ENCODE measurements at places on chromosomes 7 and 10.

DNA sequence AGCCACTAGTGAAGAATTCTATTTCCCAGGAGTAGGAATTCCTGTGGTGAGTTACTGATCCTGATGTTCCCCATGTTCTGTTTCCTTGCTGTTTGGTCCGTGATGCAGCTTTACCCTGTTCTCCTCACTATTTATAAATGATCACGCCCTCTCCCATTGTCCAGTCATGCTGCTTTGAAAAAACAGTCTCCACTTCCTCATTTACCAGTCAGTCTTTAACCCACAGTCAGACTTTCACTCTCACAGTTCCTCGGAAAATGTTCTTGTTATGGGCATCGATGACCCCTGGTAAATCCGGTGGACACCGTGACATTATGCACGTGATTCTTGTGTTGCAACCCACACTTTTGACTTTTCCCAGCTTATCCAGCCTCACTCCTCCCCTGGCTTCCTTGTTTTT lies 14.4 kb downstream of the SCIN start:
- no peak for DNase-seq
- H3K4me1 ChIP-seq: no peaks in the 10 kb centered on the region
- no peaks in the 10 kb centered on the region for H3K36me3 ChIP-seq
- H3K4me3 ChIP-seq: no peak overlapping the region

GRCh38 chr10:60942788-60943315 lies 1.1 kb downstream of the RHOBTB1 start:
- peak overlapping the region; percentile 70 for H3K4me3 ChIP-seq
- no peaks in the 10 kb centered on the region for H3K36me3 ChIP-seq
- no peak overlapping the region for H3K27ac ChIP-seq
- DNase-seq: peak; percentile 64

- peaks cover 2% of the 10 kb centered on the region for H3K27me3 ChIP-seq
- no peak overlapping the region for H3K27ac ChIP-seq
- H3K36me3 ChIP-seq: no peaks in the 10 kb centered on the region
- no peak for DNase-seq
- H3K4me3 ChIP-seq: no peak overlapping the region
- H3K4me1 ChIP-seq: no peaks in the 10 kb centered on the region
These were observed 221.6 kb downstream of the DGKI start for GRCh38 chr7:137625197-137625596.

- H3K4me1 ChIP-seq: no peaks in the 10 kb centered on the region
- no peak overlapping the region for H3K27ac ChIP-seq
- no peak overlapping the region for H3K4me3 ChIP-seq
- H3K36me3 ChIP-seq: peaks cover 39% of the 10 kb centered on the region
These were observed 30.2 kb downstream of the AHR start for GRCh38 chr7:17328641-17329040.

DNA sequence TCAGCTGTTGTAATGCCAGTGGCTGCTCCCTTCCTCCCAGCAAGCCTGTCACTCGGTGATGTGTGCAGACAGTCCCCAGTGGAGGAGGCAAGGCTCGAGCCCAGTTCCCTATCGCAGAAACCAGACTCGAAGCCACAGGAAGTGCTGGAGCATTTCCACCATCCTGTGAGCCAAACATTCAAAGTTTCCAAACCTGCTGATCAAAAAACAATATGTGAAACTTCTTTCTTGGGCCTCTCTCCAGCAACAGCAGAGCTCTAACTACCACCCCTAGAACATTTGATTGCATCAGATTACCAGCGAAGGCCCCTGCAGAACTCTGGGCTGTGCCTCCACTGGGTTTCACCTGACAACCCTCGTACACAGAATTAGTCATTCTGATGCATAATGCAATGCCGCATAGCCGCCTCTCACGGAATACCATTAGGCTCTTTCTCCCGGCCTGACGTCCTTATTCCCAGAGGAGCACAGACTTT lies 94.0 kb downstream of the ELMO1 start:
- H3K27me3 ChIP-seq: no peaks in the 10 kb centered on the region
- no peaks in the 10 kb centered on the region for H3K36me3 ChIP-seq
- peaks cover 61% of the 10 kb centered on the region for H3K4me1 ChIP-seq

- H3K4me3 ChIP-seq: no peak overlapping the region
- no peak overlapping the region for H3K27ac ChIP-seq
- DNase-seq: no peak
- no peaks in the 10 kb centered on the region for H3K4me1 ChIP-seq
- H3K36me3 ChIP-seq: no peaks in the 10 kb centered on the region
- no peaks in the 10 kb centered on the region for H3K27me3 ChIP-seq
These were observed 136.3 kb upstream of the GLI3 start for GRCh38 chr7:42373285-42373684.

GRCh38 chr7:1638215-1638661 lies 31.8 kb upstream of the ELFN1 start:
- no peaks in the 10 kb centered on the region for H3K4me1 ChIP-seq
- peaks cover 2% of the 10 kb centered on the region for H3K27me3 ChIP-seq
- no peak overlapping the region for H3K27ac ChIP-seq
- H3K36me3 ChIP-seq: no peaks in the 10 kb centered on the region
- no peak overlapping the region for H3K4me3 ChIP-seq

- peak; percentile 81 for DNase-seq
- H3K4me1 ChIP-seq: peaks cover 29% of the 10 kb centered on the region
- H3K36me3 ChIP-seq: peaks cover 7% of the 10 kb centered on the region
- peaks cover 8% of the 10 kb centered on the region for H3K27me3 ChIP-seq
- H3K4me3 ChIP-seq: peak within 1 kb of the TSS; percentile 96
These were observed at the start of gene SMURF1 for GRCh38 chr7:99143853-99144672. TSS of gene SMURF1 (minus strand) at chr7:99144108. CDS start at chr7:99143780, 328 bp downstream.

- no peak overlapping the region for H3K27ac ChIP-seq
- H3K36me3 ChIP-seq: no peaks in the 10 kb centered on the region
- H3K4me3 ChIP-seq: no peak overlapping the region
- no peak for DNase-seq
These were observed 21.4 kb downstream of the OR6V1 start for GRCh38 chr7:143073556-143073955.

DNA sequence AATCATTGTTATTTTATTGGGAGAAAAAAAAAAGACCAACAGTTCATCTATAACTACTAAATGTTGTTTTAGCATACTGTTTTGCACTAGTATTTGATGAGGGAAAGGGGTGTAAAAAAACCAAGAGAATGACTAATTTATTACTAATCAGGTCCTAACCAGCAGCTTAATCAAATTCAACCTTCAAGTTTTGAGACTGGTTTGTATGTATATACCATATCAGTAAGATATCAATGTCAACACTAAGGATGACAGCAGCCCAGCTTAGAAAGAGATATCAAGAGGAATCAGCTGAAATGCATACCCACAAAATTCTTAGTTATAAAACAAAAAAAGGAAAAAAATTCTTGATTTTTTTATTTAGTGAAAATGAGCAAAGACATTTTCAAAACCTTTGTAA lies 122.6 kb downstream of the KMT2C start:
- H3K4me1 ChIP-seq: peaks cover 11% of the 10 kb centered on the region
- no peak overlapping the region for H3K27ac ChIP-seq
- peaks cover 17% of the 10 kb centered on the region for H3K36me3 ChIP-seq

DNA sequence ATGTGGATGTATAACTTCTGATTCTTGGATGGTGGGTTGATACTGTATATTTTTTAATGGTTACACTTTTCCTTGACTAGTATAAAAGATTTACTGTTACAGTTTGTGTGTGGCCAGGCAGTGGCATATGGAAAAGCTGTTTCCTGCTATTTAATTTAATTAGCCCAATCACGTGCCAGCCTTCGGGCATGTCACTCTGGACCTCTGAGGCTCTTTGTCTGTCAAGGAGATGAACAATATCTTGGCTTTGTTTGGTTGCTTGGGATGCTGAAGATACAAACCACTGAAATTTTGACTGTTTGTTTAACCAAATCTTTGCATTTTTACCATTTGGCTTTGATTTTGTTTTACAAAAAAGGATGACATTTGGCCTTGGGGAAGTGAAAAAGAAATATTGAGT lies 185.0 kb downstream of the HDAC9 start:
- no peaks in the 10 kb centered on the region for H3K36me3 ChIP-seq
- H3K4me1 ChIP-seq: peaks cover 2% of the 10 kb centered on the region
- no peak for DNase-seq
- no peak overlapping the region for H3K27ac ChIP-seq
- H3K27me3 ChIP-seq: no peaks in the 10 kb centered on the region
- H3K4me3 ChIP-seq: no peak overlapping the region

- peak overlapping the region; percentile 93 for H3K4me3 ChIP-seq
- no peaks in the 10 kb centered on the region for H3K27me3 ChIP-seq
- H3K4me1 ChIP-seq: peaks cover 45% of the 10 kb centered on the region
- H3K27ac ChIP-seq: peak overlapping the region; percentile 89
- peak; percentile 37 for DNase-seq
These were observed 562 bp downstream of the GRK5 start for GRCh38 chr10:119207713-119208552.

GRCh38 chr10:118209215-118209614 lies 132.9 kb downstream of the FAM204A start:
- DNase-seq: no peak
- H3K27me3 ChIP-seq: peaks cover 9% of the 10 kb centered on the region
- H3K4me1 ChIP-seq: no peaks in the 10 kb centered on the region

DNA sequence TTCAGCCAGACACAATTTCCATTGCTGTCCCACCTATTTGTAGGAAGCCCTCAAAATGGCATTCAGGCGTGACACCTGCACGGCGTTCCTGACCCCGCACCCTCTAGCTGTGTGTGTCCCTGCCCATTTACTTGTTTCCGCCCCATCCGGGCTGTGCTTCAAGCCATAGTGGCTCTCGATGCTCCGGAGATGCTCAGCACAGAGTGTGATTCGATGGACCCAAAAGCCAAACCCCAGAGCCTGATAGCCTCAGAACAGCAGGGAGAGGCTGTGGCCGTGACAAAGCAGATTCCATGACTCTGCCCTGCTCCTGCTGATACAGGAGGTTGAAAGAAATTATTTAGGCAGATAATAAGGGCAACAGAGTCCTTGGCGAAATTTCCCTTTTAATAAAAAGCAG lies 13.4 kb downstream of the BUD31 start:
- H3K36me3 ChIP-seq: peaks cover 32% of the 10 kb centered on the region
- H3K4me1 ChIP-seq: no peaks in the 10 kb centered on the region
- H3K27ac ChIP-seq: no peak overlapping the region
- DNase-seq: no peak
- H3K27me3 ChIP-seq: no peaks in the 10 kb centered on the region
- H3K4me3 ChIP-seq: no peak overlapping the region

GRCh38 chr7:44538093-44538797 lies 2.9 kb downstream of the NPC1L1 start:
- H3K27me3 ChIP-seq: no peaks in the 10 kb centered on the region
- H3K36me3 ChIP-seq: no peaks in the 10 kb centered on the region
- H3K27ac ChIP-seq: no peak overlapping the region
- H3K4me3 ChIP-seq: no peak overlapping the region
- DNase-seq: no peak
- H3K4me1 ChIP-seq: no peaks in the 10 kb centered on the region

DNA sequence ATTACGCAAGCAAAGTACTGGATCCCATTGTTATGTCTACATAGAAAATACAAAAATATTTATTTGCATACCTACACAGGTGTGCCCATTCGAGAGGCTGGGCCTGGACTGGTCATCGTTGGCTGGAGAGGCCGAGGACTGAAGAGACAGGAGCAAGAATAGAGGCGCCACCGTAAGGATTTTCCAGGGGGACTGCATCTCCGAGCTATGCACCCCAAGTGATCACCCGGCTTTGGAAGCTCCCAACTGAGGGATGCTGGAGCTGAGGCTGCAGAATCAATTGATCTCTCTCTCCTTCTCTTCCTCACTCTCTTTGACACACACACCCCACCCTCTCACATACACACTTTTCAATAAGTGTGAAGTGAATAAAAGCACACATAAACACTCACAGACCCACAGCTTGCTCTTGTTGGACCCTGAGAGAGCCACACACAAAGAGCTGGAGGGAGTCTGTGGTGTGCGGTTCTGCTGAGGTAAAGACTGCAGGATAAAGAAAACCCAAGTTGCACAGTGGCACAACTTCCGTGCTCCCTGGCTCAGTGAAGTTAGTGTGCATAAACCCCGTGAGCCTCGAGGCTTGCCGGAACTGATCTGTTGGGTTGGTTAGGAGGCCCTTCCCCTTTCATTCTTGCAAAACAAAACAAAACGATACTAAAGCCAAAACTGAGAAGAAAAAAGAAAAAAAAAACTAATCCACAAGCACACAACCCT lies at the start of gene AOAH:
Gene AOAH, minus strand, starts transcription at position 544 of the 714 bp plus-strand sequence. Its CDS starts 346 bp downstream, at position 198.
- H3K27ac ChIP-seq: peak within 1 kb of the TSS; percentile 96
- H3K36me3 ChIP-seq: peaks cover 23% of the 10 kb centered on the region
- peak within 1 kb of the TSS; percentile 97 for H3K4me3 ChIP-seq
- peaks cover 77% of the 10 kb centered on the region for H3K4me1 ChIP-seq

DNA sequence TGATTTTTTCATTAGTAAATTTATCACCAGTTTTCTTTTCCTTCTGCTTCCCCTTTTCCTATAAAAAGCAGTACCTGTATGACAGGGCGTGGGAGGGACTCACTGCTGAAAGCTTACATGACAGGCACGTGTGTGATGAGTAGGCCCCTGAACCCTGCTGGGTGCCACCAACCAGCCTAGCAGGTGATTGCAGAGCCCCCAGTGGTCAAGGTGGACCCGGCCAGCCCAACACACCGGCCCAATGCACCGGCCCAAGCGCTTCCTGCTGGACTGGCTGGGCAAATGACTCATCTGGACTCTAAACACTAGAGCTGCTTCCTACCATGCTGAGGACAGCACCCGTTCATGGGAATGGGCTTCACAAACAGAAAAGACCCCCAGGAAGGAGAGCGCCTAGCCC lies 89.8 kb upstream of the TMEM72 start:
- no peaks in the 10 kb centered on the region for H3K36me3 ChIP-seq
- H3K27me3 ChIP-seq: no peaks in the 10 kb centered on the region
- no peak overlapping the region for H3K27ac ChIP-seq
- no peak for DNase-seq

DNA sequence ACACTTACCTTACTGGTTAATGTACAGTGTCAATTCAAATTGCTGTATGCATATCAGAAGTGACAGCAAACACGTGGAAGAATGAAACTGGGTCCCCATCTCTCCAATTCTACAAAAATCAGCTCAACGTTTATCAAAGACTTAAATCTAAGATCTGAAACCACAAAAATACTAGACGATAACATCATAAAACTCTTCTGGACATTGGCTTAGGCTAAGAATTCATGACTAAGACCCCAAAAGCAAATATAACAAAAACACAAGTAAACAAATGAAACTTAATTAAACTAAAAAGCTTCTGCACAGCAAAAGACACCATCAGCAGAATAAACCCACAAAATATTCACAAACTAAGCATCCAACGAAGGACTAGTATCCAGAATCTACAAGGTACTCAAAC lies 35.9 kb upstream of the PFKP start:
- no peak overlapping the region for H3K27ac ChIP-seq
- H3K4me1 ChIP-seq: peaks cover 3% of the 10 kb centered on the region
- H3K36me3 ChIP-seq: no peaks in the 10 kb centered on the region
- H3K4me3 ChIP-seq: no peak overlapping the region
- peaks cover 20% of the 10 kb centered on the region for H3K27me3 ChIP-seq
- no peak for DNase-seq

DNA sequence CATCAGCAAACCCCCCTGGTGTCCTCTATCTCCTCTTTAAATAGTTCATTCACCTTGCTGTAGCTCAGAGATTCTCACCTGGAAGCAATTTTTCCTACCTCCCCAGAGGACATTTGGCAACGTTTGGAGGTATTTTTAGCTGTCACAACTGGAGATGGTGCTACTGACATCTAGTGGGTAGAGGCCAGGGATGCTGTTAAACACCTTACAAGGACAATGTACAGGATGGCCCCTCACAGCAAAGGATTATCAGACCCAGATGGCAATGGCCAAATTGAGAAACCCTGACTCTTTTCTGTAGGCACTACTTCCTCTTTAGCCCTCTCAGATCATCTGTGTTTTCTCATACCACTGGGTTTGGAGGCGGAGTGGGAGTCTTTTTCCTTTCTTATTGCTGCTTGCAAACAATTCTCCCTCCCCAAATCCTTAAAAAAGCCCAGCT lies 13.2 kb upstream of the TRA2A start:
- H3K4me1 ChIP-seq: peaks cover 15% of the 10 kb centered on the region
- peaks cover 7% of the 10 kb centered on the region for H3K27me3 ChIP-seq
- no peak overlapping the region for H3K27ac ChIP-seq
- no peak overlapping the region for H3K4me3 ChIP-seq
